ENCODE measurements at places on chromosomes 12 and 14.
A peak's percentile ranks its signal among the peaks of the same experiment; 100 is the strongest.

GRCh38 chr14:34065236-34065635, 114.4 kb upstream of the EGLN3 start:
- no peak for DNase-seq

- DNase-seq = no peak
Measured at GRCh38 chr12:85405781-85406522, 125.9 kb downstream of the ALX1 start.

DNA sequence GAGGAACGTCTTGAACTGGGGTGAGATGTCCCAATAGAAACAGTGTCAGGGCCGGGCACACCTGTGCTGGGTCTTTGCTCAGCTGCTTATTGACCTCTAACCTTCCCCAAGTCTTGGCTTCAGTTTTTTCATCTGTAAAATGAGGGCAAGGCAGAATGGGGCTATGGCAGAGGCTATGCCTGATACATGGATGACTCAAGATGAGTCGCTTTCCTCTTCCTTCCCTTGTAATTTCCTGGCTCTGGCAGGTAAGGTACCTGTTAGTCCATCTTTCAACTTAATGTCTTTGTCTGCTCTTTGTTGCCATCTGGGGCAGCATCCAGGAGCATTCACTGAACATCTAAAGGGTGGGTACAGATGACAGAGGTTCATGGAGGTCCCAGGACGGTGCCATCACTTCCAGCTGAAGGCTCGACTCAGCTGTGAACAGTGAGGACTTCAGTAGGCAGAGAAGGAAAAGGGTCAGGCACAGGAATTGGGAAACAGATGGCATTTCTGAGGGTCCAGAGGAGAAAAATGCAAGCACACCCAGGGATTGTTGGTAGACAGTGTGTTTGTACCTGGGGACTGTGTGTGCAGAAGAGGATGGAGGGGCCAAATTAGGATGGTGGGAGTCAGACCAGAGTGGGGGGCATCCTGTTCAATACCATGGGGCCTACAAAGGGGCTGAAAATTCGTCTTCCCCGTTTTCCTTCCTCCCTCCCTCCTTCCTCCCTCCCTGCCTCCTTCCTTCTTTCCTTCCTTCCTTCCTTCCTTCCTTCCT, 268.3 kb downstream of the VRK1 start:
- no peak for DNase-seq

DNA sequence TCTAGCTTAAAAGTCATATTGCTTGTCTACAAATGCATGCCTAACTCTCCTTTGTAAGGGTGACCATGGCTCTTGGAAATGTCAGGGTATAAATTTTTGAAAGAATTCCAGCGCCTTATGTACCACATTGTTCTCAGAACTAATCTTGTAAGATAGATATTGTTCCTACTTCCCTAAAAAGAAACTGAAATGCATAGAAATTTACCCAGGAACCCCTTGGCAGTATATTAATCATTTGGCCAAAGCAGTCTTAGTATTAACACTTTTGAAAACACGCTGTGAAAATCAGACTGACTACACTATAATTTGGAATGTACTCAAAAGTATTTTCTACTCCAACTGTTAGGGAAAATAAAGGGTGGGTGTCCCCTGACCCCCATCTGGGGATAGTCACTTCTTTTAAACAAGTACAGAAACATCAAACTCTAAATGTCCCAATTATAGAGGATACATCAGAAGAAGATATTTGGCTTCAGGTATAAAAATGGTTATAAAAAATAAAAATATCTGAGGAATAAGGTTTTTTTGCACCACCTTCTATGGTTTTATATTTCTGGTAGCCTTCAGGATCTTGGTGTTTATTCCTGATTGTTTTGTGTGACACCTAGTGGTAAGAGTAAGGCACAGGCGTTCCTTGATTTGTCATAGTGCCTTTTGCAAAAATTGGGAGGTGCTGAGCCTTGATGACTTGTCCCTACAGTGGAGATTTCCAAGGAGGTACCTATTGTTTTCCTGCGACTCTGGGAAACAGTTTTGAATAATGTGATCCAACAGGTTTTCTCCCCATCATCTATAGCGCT, 2.2 kb upstream of the NFKBIA start:
- no peak for DNase-seq

- no peak for DNase-seq
Measured at GRCh38 chr14:26281280-26281998, 316.4 kb downstream of the NOVA1 start.

GRCh38 chr12:12032851-12033797, 37.6 kb upstream of the BCL2L14 start:
- peak; percentile 65 for DNase-seq

DNA sequence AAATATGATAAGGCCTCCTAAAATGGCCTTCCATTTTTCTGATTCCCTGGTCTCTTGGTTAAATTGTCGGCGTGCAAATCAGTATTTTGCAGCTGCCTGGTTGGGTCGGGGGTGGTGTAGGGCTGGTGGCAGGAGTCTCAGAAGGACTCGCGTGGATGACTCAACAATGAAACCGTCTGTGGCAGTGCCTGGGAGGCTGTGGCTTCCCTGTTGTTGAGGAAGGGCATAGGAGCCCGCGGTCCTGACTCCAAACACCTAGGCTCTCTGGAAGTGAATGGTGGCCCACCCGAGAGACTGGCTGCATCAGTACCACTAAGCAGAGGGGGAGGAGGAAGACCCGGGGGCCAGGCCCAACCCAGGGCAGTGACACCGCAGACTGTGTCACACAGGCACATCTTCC, 207.9 kb downstream of the TTC7B start:
- DNase-seq = no peak

DNA sequence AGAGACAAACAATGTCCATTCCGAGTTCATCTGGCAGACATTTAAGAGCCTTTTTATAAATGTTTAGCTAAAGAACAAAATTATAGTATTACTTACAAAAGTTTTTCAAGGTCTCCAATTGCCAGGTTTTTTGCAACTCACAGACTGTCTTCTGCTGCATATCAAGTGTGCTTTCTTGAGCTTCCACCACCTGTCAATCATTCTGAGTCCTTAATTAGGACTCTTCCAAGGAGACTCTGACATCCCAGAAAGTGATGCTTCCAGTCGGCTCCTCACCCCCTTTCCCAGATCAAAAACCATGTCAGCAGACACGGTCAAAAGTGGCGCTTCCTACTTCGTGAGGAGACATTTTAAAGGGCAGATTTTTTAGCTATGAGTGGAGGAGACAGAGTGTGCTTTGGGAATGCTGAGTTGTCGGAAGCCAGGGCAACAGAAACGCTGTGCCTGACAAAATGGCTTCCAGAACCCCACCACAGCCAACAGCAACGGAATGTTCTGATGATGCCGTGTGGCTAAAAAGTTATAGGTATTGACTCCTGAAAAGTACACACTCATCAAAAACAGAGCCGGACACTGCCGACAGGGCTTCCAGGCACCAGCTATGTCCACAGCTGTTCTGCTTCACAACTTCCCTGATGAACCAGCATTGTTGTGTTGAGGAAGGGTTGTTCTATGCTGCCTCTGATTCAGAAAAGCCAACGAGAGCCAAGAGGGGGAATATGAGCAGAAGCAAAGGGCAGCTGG, 116.1 kb upstream of the SLC35F4 start:
- DNase-seq = no peak

DNA sequence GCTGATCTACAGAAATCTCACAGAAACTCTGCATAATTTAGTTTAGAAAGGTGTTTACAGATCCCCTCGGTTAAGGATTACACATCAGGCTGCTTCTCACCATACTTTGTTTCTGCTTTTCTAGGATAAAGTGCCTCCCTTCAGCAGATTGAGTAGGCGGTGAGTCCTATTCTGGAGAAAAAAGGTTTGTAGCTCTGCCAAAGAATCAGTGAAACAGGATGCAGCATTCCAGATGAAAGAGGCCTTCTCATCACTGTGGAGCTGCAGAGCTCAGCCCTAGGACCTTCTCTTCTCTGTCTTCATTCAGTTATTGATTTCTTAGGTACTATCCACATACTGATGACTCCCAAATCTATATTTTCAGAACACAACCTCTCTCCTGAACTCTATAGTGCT, 155.5 kb upstream of the KRR1 start:
- no peak for DNase-seq

- DNase-seq = no peak
Measured at GRCh38 chr14:96874127-96874526, 76.9 kb downstream of the VRK1 start.

DNA sequence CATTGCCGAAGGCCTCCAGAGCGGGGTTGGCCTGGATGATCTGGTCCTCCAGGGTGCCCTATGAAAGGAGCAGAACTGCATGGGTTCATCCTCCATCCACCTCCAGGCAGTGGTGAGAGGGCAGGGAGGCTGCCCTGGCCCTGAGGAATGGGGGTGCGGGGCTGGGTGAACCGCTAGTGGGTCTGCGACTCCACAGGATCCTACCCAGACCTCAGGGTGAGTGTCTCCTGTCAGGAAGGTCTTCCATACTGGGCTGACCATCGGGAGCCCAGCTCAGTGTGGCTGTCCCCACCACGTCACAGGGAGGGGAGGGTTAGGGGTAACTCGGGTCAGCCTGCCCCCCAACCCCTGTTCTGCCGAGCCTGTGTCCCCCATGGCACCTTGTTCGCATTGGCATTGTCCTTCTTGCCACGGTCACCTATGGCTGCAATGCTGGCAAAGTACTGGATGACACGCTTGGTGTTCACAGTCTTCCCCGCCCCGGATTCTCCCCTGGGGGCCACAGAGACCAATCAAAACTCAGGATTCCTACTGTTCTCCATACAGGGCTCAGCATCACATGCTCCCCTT, 3.7 kb downstream of the MYH6 start:
- DNase-seq = no peak

Data from CD4-positive, alpha-beta T cell treated with Interferon gamma for 1 hour (primary cell).